Stimulated activated CD8-positive, alpha-beta memory T cell treated with anti-CD3 and anti-CD28 coated beads, Interleukin-15, amount 100 ng/mL, for 4 hours (primary cell): ENCODE measurements at places on chromosomes 4 and X.

DNA sequence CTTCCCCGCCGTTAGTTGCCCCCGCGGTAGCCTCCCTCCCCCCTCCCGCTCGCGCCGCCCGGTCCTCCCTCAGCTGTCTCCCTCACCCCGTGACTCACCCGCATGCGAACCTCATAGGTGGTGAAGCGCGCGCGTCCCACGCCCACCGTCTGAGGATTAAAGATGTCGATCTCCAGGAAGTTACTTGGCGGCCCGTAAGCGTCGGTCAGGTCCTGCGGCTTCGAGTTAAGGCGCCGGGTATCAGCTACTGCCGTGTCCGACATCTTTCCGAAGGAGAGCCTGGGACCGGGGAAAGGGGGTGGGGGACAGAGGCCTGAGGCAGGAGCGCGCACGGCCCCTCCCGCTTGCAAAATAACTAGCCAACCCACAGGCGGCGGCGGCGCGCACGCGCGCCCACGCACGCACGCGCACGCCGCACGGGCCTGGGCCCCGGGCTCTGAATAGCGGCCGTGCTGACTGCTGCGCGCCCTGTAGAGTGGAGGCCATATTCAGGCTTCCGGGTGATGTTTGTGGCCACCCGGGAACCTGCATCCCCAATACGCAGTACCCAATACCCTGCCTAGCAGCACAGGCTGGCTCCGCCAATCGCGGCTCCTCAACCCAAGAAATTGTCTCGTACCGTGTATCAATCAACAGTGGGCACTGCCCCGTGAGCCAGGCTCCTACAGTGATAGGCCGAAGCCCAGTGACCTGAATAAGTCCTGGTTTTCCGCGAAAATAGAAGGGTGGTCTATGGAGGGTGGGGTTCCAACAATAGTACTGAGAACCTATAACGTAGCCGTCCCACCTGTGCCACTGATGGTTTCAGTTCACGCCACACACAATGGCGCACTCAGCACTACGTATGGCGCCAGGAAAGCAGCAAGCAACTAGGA lies at the start of gene SNX12:
Gene SNX12, minus strand, starts transcription at position 291 of the 875 bp plus-strand sequence. Its CDS starts 28 bp downstream, at position 263.
- peak; percentile 76 for DNase-seq

- no peak for DNase-seq
Observed at GRCh38 chr4:164542431-164542830, 211.5 kb upstream of the SMIM31 start.

DNA sequence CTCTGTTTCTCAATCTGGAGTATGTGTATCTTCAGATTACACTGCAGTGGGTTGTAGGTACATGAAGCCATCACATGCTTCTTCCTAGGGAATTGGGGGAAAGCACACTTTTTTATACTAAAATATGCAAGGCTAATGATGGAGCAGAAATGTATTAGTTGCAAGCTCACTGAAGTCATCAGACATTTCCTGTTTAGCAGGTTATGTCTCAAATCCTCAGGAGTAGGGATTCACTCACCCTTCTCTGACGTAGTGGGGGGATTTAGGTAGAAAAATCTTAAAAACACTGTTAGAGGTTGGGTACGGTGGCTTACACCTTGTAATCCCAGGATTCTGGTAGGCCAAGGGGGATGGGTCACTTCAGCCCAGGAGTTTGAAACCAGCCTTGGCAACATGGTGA lies 128.4 kb upstream of the GPC4 start:
- no peak for DNase-seq

GRCh38 chr4:184447664-184448063 lies 26.7 kb downstream of the IRF2 start:
- DNase-seq, result no peak

DNA sequence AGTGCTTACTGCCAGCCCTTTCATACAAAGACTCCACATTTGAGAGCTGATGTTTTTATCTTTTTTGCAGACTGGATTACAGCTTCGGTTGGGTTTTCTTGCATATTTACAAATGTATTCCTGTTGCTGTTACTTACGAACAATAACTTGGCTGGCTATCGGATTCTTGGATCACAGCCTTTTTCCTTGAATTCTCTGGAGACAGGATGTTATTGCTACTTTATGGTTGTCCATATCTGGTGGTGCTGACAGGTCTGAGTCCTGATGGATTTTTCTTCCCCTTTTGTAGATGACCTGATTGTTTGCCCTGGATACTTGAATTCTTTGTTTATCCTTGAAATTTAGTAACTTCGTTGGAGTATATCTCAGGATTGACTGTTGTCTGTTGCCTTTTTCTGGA lies 77.7 kb downstream of the PDK3 start:
- no peak for DNase-seq

GRCh38 chr4:92520563-92520962 lies 216.8 kb downstream of the GRID2 start:
- DNase-seq, result no peak

DNA sequence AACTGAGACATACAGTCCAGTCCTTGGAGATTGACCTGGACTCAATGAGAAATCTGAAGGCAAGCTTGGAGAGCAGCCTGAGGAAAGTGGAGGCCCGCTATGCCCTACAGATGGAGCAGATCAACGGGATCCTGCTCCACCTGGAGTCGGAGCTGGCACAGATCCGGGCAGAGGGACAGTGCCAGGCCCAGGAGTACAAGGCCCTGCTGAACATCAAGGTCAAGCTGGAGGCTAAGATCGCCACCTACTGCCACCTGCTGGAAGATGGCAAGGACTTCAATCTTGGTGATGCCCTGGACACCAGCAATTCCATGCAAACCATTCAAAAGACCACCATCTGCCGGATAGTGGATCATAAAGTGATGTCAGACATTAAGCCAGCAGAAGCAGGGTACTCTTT lies 20.4 kb upstream of the FRMPD3 start:
- DNase-seq, result no peak

DNA sequence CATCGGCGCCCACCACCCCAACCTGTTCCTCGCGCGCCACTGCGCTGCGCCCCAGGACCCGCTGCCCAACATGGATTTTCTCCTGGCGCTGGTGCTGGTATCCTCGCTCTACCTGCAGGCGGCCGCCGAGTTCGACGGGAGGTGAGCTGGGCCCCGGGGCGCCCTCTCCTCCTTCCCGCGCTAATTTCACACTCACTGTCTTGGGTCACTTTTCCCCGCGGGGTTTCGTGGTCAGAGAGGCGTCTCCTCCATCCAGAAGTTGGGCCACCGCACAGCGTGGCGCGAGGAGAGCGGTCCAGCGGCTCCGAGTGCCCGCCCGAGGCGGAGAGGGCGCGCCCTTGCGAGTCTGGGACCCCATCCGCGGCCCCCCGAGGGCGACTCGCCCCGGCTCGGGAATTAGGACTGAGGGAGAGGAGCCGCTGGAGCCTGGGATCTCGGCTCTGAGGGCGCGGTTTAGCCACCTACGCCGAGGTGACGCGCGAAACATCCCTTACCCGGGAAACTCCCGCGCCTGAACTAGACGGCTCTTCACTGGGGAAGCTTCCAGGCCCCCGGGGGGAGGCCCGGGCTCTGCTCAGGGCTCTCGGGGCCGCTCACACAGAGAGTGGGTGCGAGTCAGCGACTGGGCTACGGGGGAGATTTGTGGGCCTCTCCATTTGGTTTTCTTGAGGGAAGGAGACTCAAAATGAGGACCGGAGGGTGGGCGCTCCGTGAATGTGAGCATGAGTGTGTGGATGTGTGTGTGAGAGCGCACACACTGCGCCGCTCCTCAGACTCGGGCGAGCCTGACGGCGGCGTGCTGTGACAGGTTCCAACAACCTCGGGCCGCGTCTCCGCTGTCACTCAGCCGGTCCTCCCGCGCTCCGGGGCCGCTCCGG lies 551 bp downstream of the NPNT start:
- no peak for DNase-seq

DNA sequence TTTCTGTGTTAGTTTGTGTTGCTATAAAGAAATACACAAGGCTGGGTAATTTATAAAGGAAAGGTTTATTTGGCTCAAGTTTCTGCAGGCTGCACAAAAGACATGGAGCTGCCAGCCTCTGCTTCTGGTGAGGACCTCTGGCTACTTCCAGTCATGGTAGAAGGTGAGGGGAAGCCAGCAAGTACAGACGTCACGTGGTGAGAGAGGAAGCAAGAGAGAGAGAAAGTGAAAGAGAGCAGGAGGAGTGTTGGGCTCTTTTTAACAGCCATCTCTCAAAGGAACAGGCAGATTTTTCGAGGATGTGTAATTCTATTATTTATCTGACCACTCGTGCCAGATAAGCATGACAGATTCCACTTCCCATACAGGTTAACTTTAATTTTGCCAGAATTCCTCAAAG lies 1199.1 kb downstream of the ADGRL3 start:
- no peak for DNase-seq
